CD4-positive, alpha-beta T cell treated with Interleukin-12 subunit alpha and Interleukin-12 subunit beta, for 1 hour (primary cell): ENCODE measurements at places on chromosomes 4 and X.

DNA sequence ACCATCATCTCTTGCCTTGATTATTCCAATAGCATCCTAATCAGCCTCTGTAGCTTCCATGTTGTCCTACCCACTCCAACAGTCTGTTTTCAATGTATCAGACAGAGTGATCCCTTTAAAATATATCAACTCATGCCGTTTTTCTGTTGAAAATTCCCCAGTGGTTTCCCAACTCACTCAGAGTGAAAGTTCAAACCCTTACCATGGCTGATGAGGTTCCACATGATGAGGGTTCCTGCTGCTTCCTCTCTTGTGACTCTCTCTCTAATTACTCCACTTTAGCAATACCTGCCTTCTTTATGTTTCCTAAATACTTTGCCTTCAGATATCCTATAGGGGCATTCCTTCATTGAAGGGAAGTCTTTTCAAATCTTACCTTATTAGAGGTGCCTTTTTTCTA lies 334.7 kb downstream of the PPP1R2C start:
- DNase-seq: no peak

GRCh38 chr4:152577708-152578396 lies 42.0 kb upstream of the FBXW7 start:
- no peak for DNase-seq

- no peak for DNase-seq
Observed at GRCh38 chr4:41296995-41297394, 40.3 kb downstream of the UCHL1 start.

DNA sequence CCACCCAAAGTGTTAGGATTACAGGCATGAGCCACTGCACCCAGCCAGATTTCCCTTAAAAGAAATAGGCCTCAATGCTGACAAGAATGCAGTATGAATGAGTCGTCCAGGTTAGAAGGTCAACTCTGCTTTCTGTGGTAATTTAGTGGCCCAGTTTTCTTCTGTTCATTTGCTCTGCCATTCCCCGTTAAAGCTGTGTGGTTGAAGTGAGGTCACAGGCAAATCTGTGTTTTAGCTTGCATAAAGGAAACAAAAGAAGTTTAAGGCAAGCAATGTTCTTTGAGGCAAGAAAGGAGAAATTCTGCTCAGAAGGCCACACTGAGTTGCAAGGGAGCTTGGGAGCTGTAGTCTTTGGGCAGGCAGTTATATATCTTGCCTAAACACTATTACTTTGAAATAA lies 176.8 kb downstream of the LARP7 start:
- DNase-seq: no peak

- DNase-seq: no peak
Observed at GRCh38 chr4:858831-859451, 33.0 kb upstream of the CPLX1 start.

DNA sequence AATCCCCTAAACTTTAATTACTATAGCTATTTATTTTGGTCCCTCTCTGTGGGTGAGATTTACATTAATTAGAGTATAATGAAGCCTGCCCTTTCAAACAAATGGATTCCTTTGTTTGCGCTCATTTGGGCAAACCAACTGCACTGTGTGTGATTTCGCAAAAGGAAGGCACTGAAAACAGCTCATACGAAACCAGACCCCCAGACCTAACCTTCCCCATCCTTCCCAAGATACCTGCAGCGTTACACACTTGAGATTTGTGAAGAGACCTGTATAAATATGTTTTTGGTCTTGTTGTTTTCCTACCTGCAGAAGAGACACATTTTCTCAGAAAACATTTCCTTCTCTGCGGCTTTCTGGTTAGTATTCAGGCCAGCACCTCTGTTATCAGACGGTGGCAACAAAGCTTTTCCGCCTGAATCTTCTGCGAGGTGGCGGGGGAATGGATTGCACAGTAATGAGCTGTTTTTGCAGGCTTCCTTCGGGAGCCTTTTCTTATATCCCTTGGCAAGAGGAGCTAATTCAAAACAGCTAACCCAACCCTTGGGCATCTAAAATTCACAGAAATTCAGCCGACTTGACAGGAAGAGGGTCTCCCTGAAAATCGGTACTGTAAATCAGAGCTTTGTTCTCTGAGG lies 47.6 kb downstream of the CBLL2 start:
- no peak for DNase-seq

DNA sequence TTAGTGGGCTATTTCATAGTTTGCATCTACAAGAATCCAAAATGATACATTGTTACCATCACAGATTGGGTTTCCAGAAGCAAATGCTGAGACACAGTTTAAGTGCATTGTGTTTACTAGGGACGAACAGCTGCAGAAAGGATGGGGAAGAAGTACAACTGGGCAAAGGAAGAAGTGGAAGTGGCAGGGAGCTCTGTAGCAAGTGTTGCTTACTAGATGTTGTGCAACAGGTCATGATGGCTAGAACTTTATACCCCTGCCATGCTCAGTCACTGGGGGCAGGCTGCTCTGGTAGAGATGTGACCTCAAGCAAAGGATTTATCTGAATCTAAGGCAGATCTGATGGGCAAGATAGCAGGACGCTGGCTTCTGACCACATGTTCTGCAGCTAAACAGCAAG lies 76.1 kb upstream of the EMCN start:
- DNase-seq: no peak

DNA sequence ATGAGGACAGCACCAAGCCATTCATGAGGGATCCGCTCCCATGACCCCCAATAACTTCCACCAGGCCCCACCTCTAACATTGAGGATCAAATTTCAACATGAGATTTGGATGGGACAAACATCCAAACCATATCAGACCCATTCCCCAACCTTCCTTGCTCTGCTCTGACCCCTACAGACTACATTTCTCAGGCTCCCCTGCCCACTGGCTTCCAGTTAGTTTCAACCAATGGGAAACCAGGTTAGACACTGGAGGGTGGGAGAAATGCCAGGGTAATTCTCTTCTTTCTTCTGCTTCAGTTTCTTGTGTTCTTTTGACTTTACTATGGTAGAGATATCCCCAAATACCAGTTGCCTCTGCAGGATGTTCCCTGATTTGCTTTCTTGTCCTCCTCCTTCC lies 125.7 kb downstream of the CLCN4 start:
- no peak for DNase-seq
